ENCODE measurements at places on chromosomes 5 and 9.

GRCh38 chr5:117487556-117487955 lies 912.9 kb upstream of the SEMA6A start:
- no peak for DNase-seq

GRCh38 chr5:101418713-101419118 lies 515.6 kb upstream of the ST8SIA4 start:
- DNase-seq, result no peak

- DNase-seq, result no peak
Measured at GRCh38 chr5:113112435-113112834, 135.8 kb downstream of the DCP2 start.

DNA sequence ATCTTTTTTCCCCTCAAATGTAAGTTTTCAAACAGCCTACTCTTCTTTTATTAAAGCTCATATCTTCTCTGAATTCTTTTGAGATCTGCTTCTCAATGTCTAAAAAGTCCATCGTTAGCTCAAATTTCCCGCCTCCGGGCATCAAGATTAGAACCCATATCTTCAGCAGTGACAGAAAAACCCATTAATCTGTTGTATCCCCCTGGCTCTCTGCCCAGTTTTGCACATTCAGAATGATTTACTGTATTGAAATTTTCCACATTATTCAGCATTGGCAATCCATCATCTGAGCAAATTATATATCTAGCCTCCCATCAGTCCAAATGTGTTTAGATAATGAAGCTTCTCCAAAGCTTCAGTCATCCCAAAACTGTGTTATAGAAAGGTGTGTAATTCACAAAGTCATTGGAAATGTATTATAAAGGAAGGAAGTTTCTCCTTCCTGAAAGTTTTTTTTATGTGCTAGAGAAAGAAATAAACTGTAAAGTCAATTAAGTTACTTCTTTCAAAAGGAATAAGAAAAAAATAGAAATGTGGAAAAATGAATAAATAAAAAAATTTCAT lies 849.9 kb downstream of the MAT2B start:
- DNase-seq, result no peak

DNA sequence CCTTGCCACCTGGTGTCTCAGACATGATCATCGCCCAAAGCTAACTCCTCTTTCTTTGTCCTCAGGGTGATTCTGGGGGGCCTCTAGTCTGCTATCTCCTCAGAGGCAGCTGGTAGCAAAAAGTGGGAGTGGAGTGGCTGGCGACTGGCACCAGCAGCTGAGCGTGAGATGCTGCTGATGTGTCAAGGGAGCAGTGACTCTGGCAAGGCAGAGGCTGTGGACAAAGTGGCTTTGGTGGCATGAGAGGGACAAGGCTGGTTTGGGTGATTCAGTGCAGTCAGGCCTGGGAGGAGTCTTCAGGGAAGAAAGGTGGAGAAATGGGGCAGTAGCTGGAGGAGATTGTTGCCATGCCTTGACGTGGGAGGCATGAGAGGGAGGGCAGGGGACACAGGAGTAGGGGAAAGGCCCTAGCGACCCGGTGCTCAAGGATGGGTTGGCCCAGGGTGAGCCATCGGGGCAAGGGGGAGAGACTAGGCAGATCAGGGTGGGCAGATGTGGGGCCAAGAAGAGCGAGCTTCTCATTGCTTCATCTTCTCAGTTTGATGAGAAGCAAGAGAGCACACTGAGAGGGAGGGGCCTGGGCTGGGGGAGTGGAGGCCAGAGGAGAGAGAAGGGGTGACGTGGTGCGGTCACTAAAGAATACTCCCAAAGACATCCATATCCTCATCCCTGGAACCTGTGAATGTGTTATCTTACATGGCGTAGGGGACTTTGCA lies 64.2 kb upstream of the SPTLC1 start:
- no peak for DNase-seq

DNA sequence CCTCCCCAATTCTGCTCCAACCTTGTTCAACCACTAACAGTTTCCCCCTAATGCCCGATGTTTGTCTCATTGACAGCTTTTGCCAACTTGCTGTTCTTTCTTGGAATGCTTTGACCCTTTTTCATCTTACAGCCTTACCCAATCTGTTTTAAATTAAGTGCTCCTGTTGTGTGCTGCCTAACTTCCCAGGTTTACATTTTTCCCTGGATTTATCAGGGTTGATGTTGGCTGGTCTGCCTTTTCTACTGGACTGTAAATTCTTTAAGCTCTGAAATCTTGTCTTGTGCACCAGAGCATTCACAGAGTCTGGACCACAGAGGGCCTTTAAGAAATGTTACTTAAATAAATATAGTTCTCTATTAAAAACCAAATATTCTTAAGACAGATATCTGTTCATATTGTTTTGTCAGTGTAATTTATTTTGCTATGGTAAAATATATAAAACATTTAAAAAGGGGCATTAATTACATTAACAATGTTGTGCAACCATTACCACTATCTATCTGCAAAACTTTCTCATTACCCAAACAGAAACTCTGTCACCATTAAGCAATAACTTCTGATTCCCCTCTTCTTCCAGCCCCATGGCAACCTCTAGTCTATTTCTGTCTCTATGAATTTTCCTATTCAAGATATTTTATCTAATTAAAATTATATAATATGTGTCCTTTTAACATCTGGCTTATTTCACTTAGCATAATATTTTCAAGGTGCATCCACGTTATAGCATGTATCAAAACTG lies 73.0 kb downstream of the OSTF1 start:
- DNase-seq, result no peak

DNA sequence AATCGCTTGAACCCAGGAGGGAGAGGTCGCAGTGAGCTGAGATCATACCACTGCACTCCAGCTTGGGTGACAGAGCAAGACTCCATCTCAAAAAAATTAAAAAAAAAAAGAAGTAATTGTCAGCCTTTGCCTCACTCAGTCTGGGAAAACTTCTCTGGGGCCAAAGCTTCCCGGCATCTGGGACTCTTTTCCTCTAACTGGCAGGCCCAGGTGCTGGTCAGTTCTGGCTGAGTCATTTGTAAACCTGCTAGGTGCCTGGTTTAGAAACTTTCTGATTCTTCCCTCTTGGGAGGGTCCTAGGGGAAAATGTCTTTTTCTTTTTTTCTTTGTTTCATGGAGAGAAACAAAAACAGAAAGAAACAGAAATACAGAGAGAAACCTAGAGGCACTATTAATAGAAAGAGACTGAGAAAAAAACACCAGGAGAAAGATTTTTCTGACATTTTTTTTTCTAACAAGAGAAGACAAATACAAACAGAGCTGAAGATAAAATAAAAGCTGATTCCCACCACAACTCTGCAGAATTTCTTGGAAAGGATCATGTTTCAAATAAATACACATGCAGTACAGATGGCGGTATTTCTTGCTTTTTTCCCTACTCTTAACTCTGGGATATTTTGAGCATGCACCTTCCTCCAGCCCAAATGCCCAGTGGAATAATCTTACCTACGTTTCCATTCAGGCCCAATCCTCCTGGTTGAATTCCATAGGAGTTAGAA lies 22.1 kb upstream of the UBAP2 start:
- DNase-seq, result no peak

DNA sequence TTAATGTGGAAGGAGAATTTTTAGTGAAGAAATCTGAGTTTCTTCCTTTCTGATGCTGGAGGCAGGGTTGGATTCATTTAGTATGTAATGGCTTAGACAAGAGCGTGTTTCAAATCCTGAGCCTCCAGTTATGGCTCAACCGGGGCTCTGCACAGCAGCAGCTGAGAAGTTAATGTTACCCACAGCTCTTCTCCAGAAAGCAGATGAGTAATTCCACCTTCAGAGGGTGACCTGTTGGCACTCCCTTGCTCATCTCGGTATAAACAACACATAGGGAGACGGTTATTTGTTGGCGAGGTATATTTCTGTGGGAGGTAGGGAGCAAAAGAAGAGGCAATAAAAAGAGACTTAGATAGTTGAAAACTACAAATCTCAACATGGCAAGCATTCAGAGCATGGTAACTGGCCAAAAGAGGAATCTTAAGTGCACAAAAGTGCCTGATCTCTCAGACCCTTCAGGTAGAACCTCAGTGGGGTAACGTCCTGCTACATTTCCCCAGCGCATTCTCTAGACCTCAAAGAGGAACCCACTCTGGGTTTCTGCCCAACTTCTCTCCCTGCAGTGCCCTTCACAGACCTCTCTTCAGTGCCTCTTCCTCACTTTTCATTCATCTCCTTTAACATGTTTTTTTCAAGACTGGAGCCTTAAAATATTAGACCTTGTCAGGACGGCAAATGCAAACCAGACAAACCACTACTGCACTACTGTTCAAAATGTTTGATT lies 417.5 kb upstream of the ADAMTSL1 start:
- no peak for DNase-seq

DNA sequence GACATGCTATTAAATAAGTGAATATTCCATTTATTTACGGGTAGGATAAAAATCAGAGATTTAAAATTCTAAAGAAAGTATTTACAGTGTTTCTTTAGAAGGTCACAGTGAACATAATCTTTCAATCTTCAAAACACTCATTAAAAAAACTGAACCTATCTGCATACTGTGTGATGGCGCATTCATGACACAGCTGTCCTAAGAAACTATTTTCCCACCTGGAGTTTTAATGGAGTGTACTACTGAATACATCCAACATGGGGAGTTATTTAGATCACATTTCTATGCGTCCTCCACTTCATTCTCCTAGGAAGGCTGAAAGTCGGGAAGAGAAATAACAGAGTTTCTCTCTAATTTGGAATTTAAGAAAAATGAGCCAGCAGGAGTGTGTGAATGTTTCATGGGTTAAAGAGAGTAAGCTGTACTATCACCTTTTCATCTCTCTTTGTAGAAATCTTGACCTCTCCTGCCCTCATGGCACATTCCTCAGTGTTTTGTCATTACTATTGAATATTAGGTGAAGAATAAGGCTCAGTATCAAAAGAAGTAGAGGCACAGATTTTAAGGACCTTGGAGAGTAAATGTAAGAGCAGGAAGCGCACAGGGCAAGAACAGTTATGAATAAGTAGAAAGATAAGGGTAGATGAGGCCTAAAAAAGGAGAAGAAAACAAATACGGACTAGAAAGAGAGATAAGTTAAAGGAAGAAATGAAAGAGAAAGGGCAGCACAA lies 551.2 kb upstream of the TUSC1 start:
- no peak for DNase-seq

- DNase-seq, result no peak
Measured at GRCh38 chr5:16675806-16676205, 59.0 kb upstream of the RETREG1 start.

DNA sequence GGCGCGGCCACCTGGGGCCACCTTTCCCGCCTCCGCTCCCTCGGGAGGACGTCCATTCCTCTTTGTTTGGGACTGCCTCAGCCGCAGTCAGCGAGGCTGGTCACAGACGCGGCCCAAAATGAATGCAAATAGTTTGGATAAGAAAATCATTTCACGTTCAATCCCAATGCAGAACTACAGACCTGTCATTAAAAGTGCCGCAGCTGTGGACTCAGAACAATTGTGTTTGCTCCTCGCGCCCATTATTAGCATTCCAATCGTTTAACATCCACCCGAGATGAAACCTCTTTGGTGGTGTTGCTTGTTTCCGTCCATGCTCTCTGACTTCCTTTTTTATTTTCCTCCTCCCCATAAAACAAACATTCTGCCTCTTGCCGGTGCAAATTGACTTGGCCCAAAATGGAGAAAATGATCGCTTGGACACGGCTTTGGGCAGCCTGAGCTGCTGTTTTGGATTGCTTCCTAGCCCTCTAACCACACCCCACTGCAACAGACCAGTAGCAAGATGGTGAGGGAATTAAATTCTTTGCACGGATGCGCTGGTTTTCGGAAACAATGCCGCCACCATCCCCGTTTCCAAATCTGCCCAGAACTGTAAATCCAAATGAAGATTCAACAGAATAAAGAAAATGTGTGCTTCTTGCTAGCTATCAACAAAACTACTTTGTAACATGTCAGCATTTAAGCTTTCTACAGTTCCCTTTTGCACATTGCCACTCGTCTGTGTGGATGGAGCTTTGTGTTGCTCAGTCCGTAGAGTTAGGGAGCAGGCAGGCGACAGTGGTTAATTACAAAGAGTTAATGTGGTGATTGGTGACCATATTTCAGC lies 784 bp downstream of the NLN start:
- DNase-seq, result peak; percentile 49

GRCh38 chr9:105879181-105879580 lies 184.8 kb downstream of the TMEM38B start:
- no peak for DNase-seq

- no peak for DNase-seq
Measured at GRCh38 chr5:13248253-13248652, 696.2 kb downstream of the DNAH5 start.

GRCh38 chr5:158313027-158313732 lies 454.2 kb upstream of the CLINT1 start:
- DNase-seq, result no peak

- DNase-seq, result no peak
Measured at GRCh38 chr9:135624282-135624681, 15.1 kb downstream of the GLT6D1 start.
